CD4-positive, alpha-beta memory T cell (primary cell): ENCODE measurements at places on chromosomes 4 and X. TPM values are rescaled to one million over a fixed set of nuclear protein-coding genes. Genes with fewer than 3 reads are reported as not detected.
A peak's percentile ranks its signal among the peaks of the same experiment; 100 is the strongest.

GRCh38 chr4:74675673-74676279 is 118.5 kb downstream of the BTC start:
- H3K27me3 ChIP-seq = no peaks in the 10 kb centered on the region
- H3K36me3 ChIP-seq = no peaks in the 10 kb centered on the region
- peak; percentile 28 for DNase-seq
- no peak overlapping the region for H3K4me3 ChIP-seq

DNA sequence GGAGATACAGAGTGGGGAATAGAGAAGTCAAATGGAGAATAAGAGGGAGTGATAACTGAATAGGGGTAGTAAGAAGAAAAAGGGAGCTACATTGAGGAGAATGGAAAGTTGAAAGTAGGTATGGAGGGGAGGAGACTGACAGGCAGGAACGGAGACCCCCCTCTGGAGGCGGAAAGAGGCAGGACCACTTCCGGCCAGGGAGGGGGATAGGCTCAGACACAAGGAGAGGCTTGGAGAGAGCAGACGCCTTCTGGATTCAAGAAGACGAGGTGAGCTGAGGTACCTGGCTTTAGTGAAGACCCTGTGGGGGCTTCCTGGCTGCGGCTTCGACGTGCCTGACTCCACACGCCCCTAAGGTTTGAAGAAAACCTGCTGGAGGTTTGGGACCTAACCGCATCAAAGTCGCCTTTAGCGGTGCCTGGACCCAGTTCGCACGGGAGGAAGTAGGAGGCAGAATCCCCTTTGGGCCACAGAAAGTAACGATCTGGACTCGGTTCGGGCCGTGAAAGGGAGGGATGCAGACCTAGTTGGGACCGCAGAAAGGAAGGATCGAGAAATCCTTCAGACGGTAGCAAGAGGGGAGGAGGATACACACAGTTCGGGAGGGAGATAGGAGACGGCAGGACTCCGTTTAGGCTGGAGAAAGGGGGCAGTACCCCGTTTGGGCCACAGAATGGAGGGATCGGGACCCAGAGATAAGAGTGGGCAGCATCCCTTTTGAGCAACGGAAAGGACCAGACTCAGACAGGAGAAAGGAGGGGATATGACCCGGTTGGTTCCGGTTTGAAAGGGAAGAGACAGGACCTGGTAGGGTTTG is at the start of gene TRO:
TRO (plus strand) TSS at position 215 of the 817 bp plus-strand sequence. CDS start 1,423 bp downstream, outside the sequence.
- H3K27me3 ChIP-seq = no peaks in the 10 kb centered on the region
- H3K27ac ChIP-seq = no peak within 1 kb of the TSS
- no peak for DNase-seq

DNA sequence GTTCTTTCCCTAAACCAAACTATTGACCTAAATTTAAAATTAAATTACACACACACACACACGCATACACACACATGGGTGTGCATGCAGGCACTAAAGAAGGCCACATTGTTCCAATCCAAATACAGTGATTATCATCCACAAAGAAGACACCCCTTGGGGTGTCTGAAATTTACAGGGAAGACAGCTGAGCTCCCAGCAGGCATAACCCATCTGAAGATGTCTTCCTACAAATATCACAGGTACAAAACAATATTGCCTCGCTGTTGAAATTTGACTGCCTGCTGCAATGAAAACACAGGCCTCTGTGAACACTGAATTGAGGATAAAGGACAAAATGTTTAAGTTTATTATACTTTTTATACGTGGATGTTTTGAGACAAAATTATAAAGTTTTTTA is 50.2 kb upstream of the SLC7A11 start:
- H3K27ac ChIP-seq = no peak overlapping the region
- DNase-seq = no peak
- H3K36me3 ChIP-seq = no peaks in the 10 kb centered on the region
- no peaks in the 10 kb centered on the region for H3K4me1 ChIP-seq
- no peaks in the 10 kb centered on the region for H3K27me3 ChIP-seq
- H3K4me3 ChIP-seq = no peak overlapping the region

Gene BANK1
- total RNA-seq = not detected

GRCh38 chr4:21885770-21886169 is 62.8 kb downstream of the KCNIP4 start:
- no peaks in the 10 kb centered on the region for H3K27me3 ChIP-seq
- no peaks in the 10 kb centered on the region for H3K4me1 ChIP-seq
- DNase-seq = no peak

Gene TNIP3
- total RNA-seq = 0.55 TPM

- no peak overlapping the region for H3K27ac ChIP-seq
- H3K4me1 ChIP-seq = no peaks in the 10 kb centered on the region
- no peaks in the 10 kb centered on the region for H3K27me3 ChIP-seq
- no peak for DNase-seq
- no peak overlapping the region for H3K4me3 ChIP-seq
These were observed 1.8 kb downstream of the RNF128 start for GRCh38 chrX:106728337-106728736.

DNA sequence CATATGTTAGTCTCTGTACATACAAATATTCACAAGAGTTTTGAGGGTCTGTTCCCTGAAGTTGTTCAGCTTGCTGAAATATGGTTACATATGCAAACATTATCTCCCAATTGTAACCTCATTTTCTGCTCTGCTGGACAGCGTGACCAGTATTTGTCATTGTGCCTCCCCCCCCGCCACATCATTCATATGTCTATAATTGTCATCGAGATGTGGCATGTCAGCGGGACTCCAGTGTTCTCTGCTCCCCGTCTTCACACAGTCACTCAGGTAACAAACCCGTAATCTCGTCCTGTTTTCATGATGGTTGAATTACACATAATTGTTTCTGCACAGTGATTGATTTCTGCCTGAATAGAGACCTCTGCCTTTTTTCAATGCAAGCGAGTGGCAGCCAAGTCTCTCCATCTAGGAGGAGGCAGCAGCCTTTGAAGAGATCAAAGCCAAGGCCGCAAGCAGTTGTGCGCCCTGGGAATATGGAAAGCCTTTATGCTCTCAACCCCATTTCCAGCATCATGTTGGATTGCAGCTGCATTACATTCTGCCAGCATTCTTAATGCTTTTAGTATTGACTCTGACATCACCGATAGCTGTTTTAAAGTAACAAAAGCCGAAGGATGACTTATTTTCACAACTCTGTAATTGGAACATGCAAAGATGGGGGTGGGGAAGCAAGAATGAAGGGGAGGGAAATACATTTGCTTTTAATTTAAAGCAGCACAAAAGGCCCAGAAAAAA is 27.4 kb downstream of the LEF1 start:
- H3K36me3 ChIP-seq = peaks cover 13% of the 10 kb centered on the region
- no peaks in the 10 kb centered on the region for H3K27me3 ChIP-seq
- no peak overlapping the region for H3K4me3 ChIP-seq
- H3K4me1 ChIP-seq = peaks cover 100% of the 10 kb centered on the region
- peak overlapping the region; percentile 6 for H3K27ac ChIP-seq

- H3K27me3 ChIP-seq = no peaks in the 10 kb centered on the region
- peak; percentile 51 for DNase-seq
- H3K27ac ChIP-seq = peak overlapping the region; percentile 96
- no peak overlapping the region for H3K4me3 ChIP-seq
- H3K36me3 ChIP-seq = peaks cover 5% of the 10 kb centered on the region
- H3K4me1 ChIP-seq = peaks cover 37% of the 10 kb centered on the region
These were observed 72.1 kb downstream of the PRSS12 start for GRCh38 chr4:118280501-118281218.

Gene UXT
- 188 TPM for total RNA-seq
